ENCODE measurements at places on chromosomes 6 and 20. TPM values are rescaled to one million over a fixed set of nuclear protein-coding genes. Genes with fewer than 3 reads are reported as not detected.

ECT2L gene
- total RNA-seq = 28.4 TPM

PDE10A gene
- 1.1 TPM for total RNA-seq

SRMS gene
- not detected for total RNA-seq

STX11 gene
- 62.9 TPM for total RNA-seq

MYL9 gene
- 278 TPM for total RNA-seq

SLC17A2 gene
- total RNA-seq = not detected

TXLNB gene
- 0.84 TPM for total RNA-seq

ASIP gene
- total RNA-seq = not detected

WFDC9 gene
- not detected for total RNA-seq

SEMG1 gene
- total RNA-seq = not detected

NAPB gene
- 27.7 TPM for total RNA-seq

ATP6V1G2 gene
- total RNA-seq = 0.76 TPM

VSX1 gene
- total RNA-seq = not detected

POM121L2 gene
- not detected for total RNA-seq

ALDH8A1 gene
- not detected for total RNA-seq

CAP2 gene
- 0.55 TPM for total RNA-seq

ETV7 gene
- 5.3 TPM for total RNA-seq
